GM23248 (cell line): ENCODE measurements at places on chromosomes 11 and 22.
A peak's percentile ranks its signal among the peaks of the same experiment; 100 is the strongest.

- no peak for DNase-seq
These were observed 130.4 kb downstream of the TBC1D22A start for GRCh38 chr22:46892866-46893265.

GRCh38 chr11:18608376-18608775 lies 8.8 kb downstream of the MISFA start:
- no peak for DNase-seq

DNA sequence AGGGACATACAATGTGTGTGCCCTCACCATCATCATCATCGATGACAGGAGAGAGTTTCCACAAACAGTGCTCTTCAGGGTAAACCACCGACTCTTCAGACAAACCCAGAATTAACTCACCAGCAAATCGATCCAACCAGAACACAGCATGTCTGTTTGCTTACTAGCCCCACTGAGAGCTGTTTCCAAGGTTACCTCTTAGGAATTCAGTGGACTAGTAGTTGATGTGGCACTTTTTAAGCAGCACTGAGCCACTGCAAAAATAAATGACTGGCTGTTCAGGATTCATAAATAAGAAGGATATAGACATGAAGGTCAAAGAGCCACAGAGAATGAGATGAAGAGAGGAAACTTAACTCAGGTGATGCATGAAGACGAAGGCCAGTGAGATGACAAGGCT lies 83.1 kb downstream of the PARVA start:
- peak; percentile 19 for DNase-seq

- DNase-seq: peak; percentile 90
These were observed 54.1 kb upstream of the UBASH3B start for GRCh38 chr11:122601141-122602125.

DNA sequence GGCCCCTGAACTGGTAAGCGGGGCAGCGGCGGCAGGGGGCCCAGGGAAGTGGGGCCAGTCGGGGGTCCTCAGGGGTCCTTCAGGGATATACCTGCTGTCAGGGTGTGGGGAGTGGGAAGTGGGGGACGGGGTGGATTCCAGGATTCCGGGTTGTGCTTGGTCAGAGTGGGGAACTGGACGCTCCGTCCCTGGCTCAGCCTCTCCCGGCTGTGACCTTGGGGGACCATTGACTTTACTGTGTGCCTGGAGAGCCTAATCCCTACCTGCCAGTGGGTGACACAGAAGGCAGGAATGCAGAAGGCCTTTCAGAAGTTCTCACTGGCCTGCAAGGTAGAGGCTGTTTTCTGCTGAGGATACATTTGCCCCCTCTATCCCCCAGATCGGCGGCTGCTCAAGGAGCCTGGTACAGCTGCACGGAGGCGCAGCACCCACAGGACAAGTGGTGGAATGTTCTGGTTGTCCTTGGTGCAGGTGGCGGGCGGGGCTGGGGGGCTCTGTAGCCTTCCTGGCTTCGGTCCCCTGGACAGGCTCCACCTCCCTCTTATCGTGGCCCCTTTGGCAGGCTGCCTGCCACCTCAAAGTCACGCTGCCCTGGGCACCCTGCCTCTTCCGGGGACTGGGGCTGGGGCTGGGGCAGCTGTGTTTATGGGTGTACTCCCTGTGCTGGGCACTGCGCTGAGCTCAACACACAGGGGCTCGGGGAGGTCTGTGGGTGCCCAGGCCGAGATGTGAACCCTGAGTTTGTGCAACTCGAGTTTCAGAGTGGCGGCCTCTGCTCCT lies 18.4 kb downstream of the KCNQ1 start:
- DNase-seq: no peak

- DNase-seq: no peak
These were observed 81.7 kb downstream of the BARX2 start for GRCh38 chr11:129457321-129457720.

DNA sequence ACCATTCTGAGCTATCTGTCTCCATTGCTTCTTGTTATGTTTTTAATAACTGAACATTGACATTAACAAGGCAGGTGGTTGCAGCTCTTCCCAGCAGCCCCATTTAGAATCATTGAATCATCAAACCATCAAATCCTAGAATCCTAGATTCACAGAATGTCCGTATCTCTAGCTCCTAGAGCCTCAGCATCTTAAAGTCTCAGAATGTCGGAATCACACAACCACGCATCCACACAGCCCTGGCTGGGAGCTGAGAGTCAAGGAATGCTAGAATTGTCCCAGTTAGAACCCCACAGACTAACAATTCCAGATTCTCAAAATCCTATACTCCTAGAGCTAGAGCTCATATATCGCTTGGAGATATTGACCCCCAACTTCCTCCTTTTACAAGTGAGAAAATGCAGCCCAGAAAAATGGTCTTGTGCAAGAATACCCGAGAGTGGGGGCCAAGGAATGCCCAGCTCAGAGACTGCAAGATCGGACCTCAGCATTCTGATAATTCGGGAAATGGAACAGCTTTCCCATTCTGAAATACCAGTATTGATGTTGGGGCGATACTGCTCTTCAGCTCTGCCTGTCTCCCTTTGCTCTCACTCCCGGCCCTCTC lies 38.8 kb downstream of the PDE2A start:
- no peak for DNase-seq

GRCh38 chr22:29157759-29158535 lies 47.7 kb upstream of the EMID1 start:
- no peak for DNase-seq

- DNase-seq: no peak
These were observed 29.7 kb downstream of the SPATA19 start for GRCh38 chr11:133815636-133816035.

DNA sequence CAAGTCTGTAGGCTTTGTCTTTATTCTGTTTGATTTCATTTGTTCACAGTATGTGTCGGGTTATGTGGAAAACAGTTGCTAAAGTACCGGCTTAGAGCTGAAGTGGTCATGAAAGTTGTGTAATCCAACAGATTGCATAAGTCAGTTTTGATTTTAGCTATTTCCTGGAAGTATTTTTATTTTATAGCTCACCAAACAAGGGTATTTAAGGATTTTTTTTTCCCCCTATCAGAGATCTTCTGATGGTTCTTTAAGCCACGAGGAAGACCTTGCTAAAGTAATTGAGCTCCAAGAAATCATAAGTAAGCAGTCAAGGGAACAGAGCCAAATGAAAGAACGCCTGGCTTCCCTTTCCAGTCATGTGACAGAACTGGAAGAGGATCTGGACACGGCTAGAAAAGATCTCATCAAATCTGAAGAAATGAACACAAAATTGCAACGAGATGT lies 55.9 kb downstream of the PPFIA1 start:
- DNase-seq: peak; percentile 83

DNA sequence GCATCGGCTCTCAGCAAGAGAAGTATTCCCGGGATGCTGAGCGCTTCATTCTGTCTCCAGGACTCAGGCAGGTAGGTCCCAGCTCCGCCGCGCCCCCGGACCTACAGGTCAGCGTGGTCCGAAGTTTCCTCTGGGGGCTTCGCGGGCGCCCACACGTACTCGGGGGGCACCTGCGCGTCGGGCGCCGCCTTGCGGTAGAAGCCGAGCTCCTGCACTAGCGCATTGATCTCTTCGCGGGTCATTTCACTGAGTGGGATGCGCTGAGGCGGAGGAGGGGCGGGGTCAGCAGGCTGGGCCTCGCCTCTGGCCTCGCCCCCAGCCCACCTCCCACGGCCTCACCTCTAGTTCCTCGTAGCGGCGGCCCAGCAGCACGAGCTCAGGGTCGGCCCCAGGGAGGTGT lies 2.5 kb downstream of the SELENOM start:
- peak; percentile 12 for DNase-seq

GRCh38 chr11:131991606-131992005 lies 621.2 kb downstream of the NTM start:
- no peak for DNase-seq

- DNase-seq: no peak
These were observed 113.8 kb upstream of the PITPNB start for GRCh38 chr22:28032861-28033260.

DNA sequence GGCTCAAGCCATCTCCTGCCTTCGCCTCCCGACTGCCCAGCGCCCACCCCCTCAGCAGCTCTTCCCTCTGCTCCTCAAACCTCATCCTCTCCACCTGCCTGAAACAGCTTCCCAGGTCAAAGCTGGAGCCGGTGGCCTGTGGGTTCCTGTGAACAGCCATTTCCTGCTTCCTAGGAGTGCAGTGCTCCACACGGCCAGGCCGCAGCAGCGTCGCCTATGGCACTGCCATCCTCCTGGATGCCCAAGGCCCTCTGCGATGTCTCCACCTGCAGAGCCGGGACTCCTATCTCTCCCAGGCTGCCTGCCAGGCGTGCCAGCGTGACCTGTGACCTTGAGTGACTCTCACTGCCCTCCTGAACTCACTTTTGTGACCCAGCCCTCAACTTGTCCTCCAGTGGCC lies 24.6 kb downstream of the PPM1F start:
- DNase-seq: no peak

DNA sequence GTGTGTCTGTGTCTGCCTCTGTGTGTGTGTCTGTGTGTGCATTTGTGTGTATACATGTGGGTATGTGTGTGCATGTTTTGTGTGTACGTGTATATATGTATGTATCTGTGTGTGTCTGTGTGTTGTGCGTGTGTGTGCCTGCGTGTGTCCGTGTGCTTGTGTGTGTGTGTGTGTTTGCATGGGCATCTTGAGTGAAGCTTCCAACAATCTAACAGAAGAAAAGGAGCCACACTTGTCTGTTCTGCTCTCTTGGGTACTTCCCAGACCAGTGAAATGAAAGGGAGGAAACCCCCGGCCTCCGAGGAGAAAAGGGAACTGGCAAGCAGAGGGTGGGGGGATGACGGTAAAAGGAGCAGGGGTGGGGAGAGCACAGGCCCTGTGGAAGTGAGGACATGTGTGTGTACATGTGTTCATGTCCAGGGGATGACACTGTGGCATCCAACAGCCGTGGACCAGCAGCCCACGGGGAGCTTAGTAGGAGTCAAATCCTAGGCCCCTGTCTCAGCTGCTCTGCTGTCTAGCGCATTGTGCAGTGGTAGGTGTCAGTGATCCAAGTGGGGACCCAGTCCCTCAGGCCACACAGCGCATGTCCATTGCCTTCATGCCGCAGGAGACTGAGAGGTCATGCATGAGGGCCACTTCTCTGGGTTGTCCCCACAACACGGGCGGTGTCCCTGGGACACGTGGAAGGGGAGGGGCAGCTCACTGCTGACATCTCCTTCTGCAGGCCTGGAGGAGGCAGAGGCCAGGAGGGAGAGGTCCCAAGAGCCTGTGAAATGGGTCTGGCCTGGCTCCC lies 8.1 kb downstream of the CSF2RB start:
- DNase-seq: no peak

GRCh38 chr22:43476751-43477725 lies 65.2 kb downstream of the MPPED1 start:
- no peak for DNase-seq

GRCh38 chr11:109026891-109027489 lies 362.1 kb downstream of the DDX10 start:
- DNase-seq: peak; percentile 29

- no peak for DNase-seq
These were observed 11.8 kb downstream of the MUC2 start for GRCh38 chr11:1086171-1087102.

- DNase-seq: no peak
These were observed 234.7 kb downstream of the INSC start for GRCh38 chr11:15349413-15349812.

GRCh38 chr22:50245214-50246072 lies 620 bp upstream of the TUBGCP6 start:
- no peak for DNase-seq

- no peak for DNase-seq
These were observed 79.1 kb downstream of the SERGEF start for GRCh38 chr11:17933708-17934107.

DNA sequence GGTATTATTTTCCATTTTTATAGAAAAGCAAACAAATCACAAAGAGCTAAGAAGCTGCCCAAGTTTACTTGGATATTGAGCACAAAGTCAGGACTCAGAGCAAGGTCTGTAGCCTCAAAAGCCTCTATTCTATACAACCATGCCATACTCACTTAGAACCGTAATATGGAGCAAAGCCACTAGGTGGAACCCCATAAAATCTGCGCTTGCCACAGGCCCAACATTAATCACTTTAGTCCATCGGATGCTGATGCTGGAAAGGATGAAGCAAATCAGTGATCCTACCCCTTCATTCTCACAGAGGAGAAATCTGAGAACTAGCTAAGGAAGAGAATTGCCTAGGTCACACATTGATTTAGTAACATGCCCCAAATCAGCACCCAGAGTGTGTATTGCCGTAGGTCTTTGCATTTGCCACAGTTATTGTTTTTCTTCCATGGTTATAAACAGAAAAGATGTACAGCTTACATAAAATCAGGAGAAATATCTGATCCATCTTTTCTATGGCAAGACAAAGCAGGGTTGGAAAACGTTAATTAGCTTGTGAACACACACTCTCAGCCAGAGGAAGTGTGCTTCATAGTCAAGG lies 56.7 kb upstream of the RAB38 start:
- DNase-seq: peak; percentile 64

DNA sequence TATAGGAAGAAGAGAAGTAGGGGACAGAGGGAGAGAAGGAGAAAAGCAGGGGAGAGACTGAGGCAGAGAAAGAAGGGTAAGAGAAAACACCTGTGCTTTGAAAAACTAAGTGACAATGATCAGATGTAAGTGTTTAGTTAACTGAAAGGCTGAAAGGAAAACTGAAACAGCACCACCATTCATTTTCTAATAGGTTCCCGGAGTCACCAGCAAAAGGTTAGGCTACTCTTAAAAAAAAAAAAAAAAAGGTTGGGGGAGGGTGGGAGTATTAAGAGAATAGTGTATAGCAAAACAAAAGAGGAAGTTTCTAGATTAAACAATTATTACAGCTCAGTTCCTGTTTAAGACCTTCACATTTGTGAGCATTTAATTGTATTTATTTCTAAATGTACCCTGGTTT lies 113.8 kb downstream of the CADM1 start:
- no peak for DNase-seq

DNA sequence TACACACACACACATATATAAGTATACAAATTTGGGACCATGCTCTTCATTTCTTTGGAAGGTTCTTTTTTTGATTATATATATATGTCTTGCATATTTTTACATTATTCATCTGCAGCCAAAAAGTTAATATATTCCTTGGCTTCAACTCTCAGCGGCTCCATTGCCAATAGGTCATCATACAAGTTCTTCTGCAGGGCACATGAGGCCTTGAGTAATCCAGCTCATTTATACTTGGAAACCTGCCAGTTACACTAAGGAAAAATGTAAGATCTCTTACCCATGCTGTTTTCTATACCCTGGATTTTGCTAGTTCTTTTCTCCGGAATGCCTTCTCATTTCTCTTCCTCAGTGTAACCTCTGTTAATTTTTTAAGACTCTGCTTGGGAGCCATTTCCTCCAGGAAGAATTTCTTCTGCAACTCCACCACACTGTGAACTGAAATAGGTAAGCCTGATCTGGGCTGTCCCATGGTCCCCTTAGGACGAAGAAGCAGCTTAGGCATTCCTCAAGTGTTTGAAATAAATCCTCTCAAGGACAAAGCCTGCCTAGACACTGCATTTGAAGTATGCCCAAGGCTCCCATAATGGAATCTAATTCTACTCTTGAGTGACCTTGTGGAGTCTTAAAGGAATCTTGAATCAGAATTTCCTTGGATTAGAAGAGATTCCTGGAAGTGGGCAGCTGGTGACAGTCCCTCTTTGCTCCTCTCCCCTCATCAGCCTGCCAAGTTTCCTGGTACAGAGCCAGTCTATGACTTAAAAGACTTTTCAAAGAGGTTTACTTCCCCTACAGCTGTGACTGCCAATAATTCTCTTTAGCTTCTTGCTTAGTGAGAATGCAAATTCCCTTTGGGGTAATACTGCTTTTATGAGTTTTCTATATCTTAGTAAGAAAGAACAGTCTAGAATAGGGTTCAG lies 182.8 kb downstream of the C11orf87 start:
- peak; percentile 4 for DNase-seq

GRCh38 chr11:123268156-123268555 lies 73.1 kb upstream of the CLMP start:
- peak; percentile 31 for DNase-seq

GRCh38 chr11:111530091-111530490 lies 10.4 kb upstream of the LAYN start:
- no peak for DNase-seq
